ENCODE measurements at places on chromosomes 4 and X. TPM values are rescaled to one million over a fixed set of nuclear protein-coding genes. Genes with fewer than 3 reads are reported as not detected.

HPRT1 gene
- 6.5 TPM for total RNA-seq

CSAG3 gene
- total RNA-seq, result not detected

PNMA3 gene
- not detected for total RNA-seq

SLC9B1 gene
- 0.26 TPM for total RNA-seq

F8 gene
- 3.3 TPM for total RNA-seq

STOX2 gene
- total RNA-seq, result 0.26 TPM

RBM3 gene
- 174 TPM for total RNA-seq

PLP1 gene
- 2.5 TPM for total RNA-seq

CLGN gene
- total RNA-seq, result 0.47 TPM

HEPH gene
- total RNA-seq, result 26.9 TPM

S100P gene
- not detected for total RNA-seq

CTAG1B gene
- not detected for total RNA-seq

NPY2R gene
- total RNA-seq, result 7.3 TPM

ITGB1BP2 gene
- total RNA-seq, result 0.23 TPM

PHKA2 gene
- total RNA-seq, result 11.8 TPM

UGT2A1 gene
- not detected for total RNA-seq

FAM47E gene
- not detected for total RNA-seq

FGF13 gene
- total RNA-seq, result 0.35 TPM

EDNRA gene
- total RNA-seq, result 34.5 TPM

STATH gene
- not detected for total RNA-seq

GUCY1A1 gene
- total RNA-seq, result 0.12 TPM

DUSP9 gene
- total RNA-seq, result not detected

AFF2 gene
- 0.34 TPM for total RNA-seq

F11 gene
- not detected for total RNA-seq

CENPI gene
- total RNA-seq, result 2.2 TPM

GRPR gene
- total RNA-seq, result not detected

ADAMTS3 gene
- total RNA-seq, result 4.4 TPM

HSD17B11 gene
- 31.8 TPM for total RNA-seq

INTU gene
- 1.5 TPM for total RNA-seq

PAGE4 gene
- total RNA-seq, result not detected

MAGEA10 gene
- total RNA-seq, result not detected

ARHGAP24 gene
- 25.9 TPM for total RNA-seq

TMEM156 gene
- 0.35 TPM for total RNA-seq

PLXNA3 gene
- 41.3 TPM for total RNA-seq

SUPT20HL1 gene
- total RNA-seq, result not detected

GPAT3 gene
- total RNA-seq, result 4.4 TPM

ADGRG2 gene
- total RNA-seq, result 1.0 TPM

All from pericardium fibroblast (primary cell).